ENCODE measurements at places on chromosomes 1 and 21.
A peak's percentile ranks its signal among the peaks of the same experiment; 100 is the strongest.

GRCh38 chr1:61307422-61308142, 225.2 kb downstream of the NFIA start:
- no peak for DNase-seq

DNA sequence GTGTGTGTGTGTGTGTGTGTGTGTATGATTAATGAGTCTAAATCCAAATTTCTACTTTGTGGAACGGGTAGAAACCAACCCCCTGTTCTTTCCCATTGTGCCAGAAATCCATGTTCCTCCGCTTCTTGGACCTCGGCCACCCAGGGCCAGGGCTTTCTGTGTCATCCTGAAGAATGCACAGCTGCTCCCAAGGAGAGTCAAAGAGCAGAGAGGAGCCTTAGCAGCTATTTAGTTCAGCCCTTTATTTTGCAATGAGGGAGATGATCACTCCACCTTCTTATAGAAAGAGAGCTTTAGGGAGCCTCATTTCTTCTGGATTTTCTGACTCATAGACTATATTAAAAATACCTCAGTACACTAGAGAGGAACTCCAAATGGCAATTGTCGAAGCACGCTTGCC, 489.3 kb upstream of the VAMP3 start:
- DNase-seq, result peak; percentile 94

GRCh38 chr1:248807067-248807737, 18.5 kb downstream of the SH3BP5L start:
- DNase-seq, result peak; percentile 60

DNA sequence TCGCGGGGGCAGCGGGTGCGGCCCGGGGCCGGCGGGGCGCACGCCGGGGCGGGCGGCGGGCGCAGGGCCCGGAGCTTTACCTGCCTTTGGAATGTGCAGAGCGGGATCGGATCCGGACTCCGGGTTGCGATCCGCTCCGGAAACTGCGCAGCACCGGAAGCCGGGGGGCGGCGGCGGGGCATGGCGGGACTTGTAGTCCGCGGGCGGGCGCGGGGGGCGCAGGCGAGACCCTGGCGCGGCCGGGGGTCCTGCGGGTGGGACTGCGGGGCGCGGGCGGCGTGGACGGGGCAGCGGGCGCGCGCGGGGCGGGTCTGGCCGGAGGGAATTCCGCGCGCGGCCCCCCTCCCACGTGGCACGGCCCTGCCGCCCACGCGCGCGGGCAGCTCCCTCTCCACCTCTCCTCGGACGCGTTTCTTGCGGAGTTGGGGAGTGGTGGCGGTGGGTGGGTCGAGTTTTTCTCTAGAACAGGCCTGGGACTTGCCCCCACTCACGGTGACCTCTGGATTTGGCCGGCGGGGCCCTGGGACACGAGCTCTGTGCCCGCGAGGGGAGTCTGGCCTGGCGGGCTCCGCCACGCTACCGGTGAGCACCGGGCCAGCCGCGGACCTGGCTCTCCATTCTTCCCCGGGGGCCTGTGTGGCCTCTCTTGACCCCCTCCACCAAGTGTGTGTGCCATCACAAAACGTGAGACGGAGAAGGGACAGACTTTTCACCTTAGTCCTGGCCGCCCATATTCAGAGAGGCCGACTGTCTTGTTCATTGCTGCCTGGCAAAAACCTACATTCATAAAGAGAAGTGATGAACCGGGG, at the start of gene PRDM15:
Gene PRDM15 (minus strand): TSS at position 155 of the 809 bp plus-strand sequence. CDS start 18,981 bp downstream, outside the sequence.
- peak; percentile 85 for DNase-seq

DNA sequence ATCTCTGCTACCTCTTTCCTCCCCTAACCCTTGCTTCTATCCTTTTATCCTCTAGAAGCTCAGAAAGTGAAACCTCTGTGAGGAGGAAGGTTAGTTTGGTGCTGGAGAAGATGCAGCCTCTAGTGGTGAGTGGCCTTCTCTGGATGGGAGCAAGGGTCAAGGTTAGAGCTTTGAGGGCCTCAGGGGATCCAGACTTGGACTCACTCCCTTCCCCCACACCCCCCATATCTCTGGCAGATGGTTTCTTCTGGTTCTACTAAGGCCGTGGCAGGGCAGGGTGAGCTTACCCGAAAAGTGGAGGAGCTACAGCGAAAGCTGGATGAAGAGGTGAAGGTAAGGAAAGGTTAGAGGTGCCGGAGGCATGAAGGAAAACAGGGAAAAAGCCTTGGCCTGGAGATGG, 9.2 kb downstream of the CGN start:
- no peak for DNase-seq

- DNase-seq, result peak; percentile 71
Measured at GRCh38 chr1:183543619-183544204, 46.5 kb downstream of the NCF2 start.

DNA sequence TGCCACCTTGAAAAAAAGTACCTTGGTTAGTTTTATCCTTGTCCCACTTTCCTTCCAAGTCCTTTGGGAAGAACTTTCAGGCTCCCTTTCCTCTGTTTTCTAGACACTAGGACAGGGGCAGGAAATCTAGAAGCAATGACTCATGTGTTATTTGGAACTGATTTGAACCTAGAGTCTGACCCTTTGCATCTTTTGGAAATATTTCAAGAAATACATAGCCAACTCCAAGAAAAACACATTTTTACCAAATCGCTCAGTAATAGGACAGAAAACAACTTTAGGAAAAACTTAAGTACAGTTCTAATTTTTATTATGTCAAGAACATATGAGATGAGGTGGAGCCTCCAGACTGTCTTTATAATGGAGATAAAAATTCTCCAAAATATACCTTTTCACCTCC, 292.4 kb downstream of the PTBP2 start:
- peak; percentile 29 for DNase-seq

- peak; percentile 90 for DNase-seq
Measured at GRCh38 chr1:15326691-15327588, 79.9 kb downstream of the FHAD1 start.

- no peak for DNase-seq
Measured at GRCh38 chr1:205434738-205435137, 12.9 kb upstream of the LEMD1 start.

DNA sequence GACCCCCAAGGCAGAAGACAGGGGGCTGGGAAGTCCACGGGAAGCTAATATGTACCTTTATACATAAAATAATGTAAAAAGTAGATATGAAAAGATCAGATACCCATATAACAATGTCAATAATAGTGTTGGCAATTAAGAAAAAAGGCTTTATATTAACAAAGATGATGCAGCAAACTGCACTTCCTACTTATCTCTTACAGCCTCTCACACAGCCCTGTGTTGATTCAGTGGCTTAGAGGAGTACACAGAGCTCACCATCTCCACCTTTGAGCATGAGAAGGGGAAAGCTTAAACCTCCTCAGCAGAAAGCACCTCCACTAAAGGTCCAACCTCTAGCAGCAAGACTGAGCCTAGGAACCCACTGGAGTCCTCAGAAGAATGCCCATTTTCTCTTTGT, 7.2 kb upstream of the VSIG8 start:
- no peak for DNase-seq

GRCh38 chr21:41741253-41742072, 25.4 kb downstream of the RIPK4 start:
- no peak for DNase-seq

DNA sequence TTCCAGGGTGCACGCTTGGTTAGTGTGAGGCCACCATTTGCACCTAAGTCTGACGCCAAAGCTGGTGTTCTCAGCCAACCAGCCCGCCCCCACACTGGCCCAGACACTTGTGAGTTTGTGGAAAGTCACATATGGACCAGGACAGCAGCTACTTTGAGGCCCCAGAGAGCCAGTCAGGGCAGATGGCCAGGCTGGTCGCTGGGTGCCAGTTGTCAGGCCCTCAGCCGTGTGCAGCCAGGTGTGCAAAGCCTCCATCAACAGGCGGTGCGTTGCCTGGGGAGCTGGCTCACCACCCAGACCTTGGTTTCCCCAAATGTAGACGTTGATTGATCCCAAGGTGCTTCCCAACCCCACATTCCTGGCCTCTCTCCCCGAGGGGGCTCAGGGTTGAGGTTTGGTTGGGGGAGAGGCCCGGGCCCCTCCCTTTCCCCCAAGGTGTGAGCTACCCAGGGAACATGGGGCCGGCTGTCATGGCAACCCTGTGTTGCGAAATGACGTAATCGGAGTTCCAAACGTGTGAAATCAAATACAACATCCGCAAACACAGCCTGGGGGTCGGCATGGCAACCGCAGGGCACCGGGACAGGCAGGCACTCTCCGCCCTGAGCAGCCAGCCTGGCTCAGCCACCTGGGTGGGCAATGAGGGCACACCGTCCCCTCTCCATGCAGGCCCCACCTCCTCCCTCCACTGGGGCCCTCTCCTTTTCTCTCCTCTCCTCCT, 42.2 kb upstream of the WNT4 start:
- DNase-seq, result no peak

DNA sequence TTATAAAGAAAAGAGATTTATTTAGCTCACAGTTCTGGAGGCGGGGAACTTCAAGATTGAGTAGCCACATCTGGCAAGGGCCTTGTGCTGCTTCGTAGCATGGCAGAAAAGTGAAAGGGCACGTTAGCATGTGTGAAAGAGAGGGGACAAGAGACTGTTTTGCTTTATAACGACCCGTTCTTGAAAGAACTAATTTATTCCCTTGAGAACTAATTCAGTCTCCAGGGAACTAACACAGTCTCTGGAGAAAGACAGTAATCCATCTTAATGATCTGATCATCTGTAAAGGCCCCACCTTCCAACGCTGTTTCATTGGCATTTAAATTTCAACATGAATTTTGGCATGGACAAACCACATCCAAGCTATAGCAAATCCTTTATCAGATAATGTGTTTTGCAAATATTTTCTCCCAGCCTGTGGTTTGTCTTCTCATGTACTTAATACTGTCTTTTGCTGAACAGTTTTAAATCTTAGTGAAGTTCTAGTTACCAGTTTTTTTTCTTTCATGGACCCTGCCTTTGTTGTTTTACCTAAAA, 26.1 kb downstream of the MTR start:
- no peak for DNase-seq

DNA sequence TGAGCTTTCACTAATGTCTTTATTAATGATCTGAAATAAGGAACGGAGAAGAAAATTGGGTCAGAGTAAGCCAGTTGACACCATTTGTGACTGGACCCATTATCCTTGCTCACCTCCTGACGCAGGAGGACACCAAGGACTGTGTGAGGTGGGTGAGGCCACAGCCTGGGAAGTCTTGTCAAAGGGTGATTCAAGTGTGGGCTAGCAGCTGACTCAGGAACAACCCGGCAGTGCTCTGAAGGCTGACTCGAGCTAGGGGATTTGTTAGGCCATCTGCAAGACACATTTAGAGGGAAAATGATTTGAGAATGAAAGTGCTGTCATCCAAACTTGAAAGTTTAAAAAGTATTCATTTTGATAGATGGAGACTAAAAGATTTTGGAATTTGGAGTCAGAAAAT, 21.2 kb downstream of the PRRX1 start:
- peak; percentile 73 for DNase-seq

- no peak for DNase-seq
Measured at GRCh38 chr1:106325600-106325999, 730.9 kb upstream of the PRMT6 start.

DNA sequence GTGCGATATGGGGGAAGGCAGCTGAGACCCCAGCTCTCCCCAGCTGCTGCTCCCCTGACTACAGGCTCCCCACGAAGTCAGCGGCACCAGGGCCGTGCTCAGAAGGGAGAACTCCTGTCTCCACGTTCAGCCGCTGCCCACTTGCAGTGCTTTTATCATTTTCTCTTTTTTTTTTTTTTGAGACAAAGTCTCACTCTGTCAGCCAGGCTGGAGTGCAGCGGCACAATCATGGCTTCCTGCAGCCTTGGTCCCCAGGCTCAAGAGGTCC, 933 bp upstream of the FTCD start:
- DNase-seq, result no peak

DNA sequence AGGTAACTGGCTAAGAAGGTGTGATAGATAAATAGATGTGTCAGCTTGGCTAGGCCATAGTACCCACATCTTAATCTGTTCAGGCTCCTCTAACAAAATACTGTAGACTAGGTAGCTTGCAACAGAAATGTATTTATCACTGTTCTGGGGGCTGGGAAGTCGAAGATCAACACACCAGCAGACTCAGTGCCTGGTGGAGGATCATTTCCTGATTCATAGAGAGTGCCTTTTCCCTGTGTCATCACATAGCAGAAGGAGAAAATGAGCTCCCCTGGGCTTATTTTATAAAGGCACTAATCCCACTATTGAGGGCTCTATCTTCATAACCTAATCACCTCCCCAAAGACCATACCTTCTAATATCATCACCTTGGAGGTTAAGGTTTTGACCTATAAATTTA, 532.7 kb upstream of the OLFM3 start:
- no peak for DNase-seq

GRCh38 chr1:182143154-182143657, 81.7 kb upstream of the ZNF648 start:
- DNase-seq, result peak; percentile 79

GRCh38 chr1:109816175-109816811, 52.6 kb upstream of the EPS8L3 start:
- peak; percentile 22 for DNase-seq

DNA sequence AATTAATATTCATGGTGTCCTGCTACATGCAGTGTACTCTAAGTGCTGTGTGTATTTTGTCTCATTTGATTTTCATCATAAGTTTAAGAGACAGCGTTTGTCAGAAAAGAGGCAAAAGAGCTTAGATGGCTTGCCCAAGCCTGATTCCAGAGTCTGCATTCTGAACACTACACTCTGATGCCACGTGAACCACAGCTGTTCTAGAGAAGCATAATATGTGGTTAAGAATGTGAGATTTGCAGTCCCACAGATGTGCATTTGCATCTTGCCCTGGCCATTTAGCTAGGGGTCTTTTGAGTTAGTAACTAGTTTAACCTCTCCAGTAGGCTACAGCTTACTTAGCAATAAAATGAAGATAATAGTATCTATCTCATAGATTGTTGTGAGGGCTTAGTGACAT, 9.2 kb upstream of the GADD45A start:
- DNase-seq, result peak; percentile 48

- no peak for DNase-seq
Measured at GRCh38 chr1:225973158-225973557, 26.0 kb downstream of the SDE2 start.

DNA sequence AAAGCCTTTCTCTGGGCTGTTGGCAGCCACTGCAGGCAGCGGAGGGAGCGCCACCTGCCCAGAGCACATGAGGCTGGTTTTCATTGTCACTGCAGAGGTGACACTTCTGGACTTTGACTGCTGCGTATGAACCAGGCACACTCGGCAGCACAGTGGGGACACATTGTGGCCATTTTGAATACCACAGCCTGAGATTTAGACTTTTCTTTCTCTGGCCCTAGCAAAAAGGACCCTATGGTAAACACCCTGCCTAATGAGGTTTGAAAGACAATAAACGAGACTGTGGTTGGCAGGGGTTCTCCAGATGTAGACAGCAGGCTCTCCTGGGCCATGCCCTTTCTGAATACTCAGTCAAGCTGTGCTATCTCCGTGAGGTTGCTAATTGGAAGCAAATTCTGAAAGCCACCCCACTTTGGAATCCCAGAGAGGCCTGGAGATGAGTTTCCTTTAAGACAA, 12.0 kb upstream of the KCNE2 start:
- DNase-seq, result peak; percentile 67

- DNase-seq, result no peak
Measured at GRCh38 chr21:38424305-38425019, 73.8 kb downstream of the ERG start.

DNA sequence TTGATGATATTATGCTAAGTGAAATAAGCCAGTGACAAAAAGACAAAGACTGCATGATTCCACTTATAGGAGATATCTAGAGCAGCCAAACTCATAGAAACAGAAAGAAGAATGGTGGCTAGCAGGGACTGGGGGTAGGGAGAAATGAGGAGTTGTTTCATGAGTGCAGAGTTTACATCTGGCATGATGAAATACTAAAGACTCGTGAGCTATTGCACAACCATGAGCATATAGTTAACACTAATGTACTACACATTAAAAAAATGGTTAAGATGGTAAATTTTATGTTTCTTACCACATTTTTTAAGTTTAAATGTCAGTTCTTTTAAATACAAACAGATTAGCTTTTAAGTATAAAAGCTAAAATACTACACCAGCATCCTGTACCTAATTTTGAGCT, 57.8 kb downstream of the ESRRG start:
- no peak for DNase-seq

All from AG08395 (cell line).